Left renal pelvis (tissue), 4 donors: ENCODE measurements at places on chromosomes 1 and 21.

DNA sequence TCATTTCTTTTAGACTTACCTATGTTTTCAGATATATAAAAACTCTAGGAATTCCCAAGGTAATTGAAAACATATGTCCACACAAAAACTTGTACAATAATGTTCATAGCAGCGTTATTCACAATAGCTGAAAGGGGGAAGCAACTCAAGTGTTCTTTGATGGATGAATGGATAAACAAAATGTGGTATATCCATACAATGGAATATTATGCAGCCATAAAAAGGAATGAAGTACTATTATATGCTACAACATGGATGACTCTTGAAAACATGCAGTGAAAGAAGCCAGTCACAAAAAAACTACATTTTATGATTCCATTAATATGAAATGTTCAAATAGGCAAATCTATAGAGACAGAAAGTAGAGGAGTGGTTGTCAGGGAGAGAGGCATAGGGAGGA is 62.2 kb upstream of the WDR26 start:
- no peak for DNase-seq

DNA sequence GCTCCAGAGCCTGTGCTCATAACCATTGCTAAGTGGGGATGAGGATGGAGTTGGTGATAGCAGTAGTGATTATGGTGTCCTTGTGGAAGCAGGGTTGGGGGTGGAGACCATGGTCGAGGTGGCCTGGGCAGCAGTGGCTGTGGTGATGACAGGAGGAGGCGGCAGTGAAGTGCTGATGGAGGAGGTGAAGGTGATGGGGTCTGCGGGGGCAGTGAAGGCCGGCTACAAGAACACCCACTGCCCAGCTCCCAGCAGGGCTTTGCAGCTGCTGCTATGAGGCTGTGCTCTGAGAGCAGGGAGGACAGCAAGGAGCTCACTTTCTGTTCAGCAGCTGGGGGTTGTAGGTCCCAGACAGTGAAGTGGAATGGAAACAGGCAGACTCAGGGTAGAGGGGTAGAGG is 15.6 kb upstream of the DMBX1 start:
- no peak for DNase-seq

- DNase-seq = no peak
Measured at GRCh38 chr21:43703035-43703880, 15.7 kb upstream of the PDXK start.

DNA sequence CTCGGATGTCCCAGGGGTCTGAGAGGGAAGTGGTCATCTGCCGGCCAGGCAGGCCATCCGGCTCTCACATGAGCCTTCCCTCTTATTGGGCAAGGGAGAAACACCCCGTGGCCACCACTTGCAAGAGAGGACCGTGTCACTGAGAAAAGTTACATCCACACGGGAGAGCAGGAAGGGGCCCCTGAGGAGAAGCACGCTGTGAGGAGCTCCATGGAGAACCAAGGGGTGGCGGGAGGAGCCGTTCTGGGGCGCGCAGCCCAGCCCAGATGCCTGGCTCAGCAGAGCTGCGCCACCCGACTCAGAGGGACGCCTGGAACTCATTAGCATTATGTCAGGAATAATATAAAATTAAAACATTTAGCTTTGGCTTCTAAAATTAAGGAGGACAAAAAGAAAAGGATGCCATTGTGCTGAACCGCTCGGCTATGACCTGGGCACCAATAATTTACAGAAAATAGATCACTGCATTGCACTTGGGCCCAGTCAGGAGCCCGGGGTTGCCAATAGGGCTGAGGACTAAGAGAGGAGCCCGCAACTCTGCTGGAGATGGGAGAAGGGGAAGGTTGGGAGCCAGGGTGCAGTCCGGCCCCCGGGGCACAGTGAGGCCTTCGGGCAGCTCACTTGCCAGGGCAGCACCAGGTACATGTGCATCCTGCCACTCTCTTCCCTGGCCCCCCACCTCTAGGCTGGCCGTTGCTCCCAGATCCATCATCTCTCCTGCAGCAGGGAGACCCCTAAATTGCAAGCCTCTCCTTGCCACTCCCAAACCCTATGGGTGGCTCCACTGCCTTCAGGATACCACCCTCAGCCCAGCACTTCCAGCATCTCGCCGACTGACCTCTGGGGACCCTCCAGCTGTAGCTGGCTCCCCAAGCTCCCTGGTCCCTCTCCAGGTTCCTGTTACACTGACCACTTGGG is 84.8 kb downstream of the DMRTB1 start:
- DNase-seq = no peak

GRCh38 chr1:2945821-2946231 is 75.4 kb upstream of the ACTRT2 start:
- DNase-seq = no peak

- no peak for DNase-seq
Measured at GRCh38 chr21:45868488-45868887, 113.1 kb upstream of the COL6A1 start.

DNA sequence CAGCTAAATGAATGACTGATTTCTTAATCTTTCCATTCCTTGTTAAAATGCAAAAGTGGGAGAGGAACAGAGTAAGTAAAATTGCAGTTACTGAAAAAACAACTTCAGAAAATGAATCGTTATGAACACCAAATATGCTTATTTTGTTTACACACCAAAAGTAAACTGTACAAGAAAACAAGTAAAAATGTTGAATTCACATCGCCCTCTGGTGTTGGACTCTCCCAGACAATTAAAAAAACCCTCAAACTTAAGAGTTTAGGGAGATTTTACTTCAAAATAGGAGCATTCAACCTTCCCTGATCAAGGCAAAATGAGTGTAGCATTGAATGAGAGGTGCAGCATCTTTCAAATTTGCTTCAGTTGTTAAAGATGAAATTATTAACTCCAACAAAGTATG is 19.4 kb upstream of the ESRRG start:
- no peak for DNase-seq

DNA sequence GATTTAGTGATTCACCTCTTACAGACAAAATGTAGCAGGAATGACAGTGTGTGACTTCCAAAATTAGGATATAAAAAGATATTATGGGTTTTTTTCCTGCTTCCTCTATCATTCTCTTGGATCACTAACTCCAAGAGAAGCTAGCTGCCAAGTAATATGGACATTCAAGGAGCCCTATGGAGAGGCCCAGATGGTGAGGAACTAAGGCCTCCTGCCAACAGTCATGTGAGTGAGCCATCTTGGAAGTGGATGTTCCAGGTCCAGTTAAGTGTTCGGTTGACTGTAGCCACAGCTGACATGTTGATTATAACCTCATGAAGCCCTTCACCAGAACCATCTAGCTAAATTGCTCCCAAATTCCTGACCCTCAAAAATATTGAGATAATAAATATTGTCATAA is 38.8 kb downstream of the CD160 start:
- DNase-seq = no peak
